ENCODE measurements at places on chromosomes 5 and 9.

- no peak for DNase-seq
Measured at GRCh38 chr9:116389541-116390302, 236.1 kb downstream of the PAPPA start.

GRCh38 chr5:176469296-176469695 is 21.1 kb downstream of the FAF2 start:
- no peak for DNase-seq

DNA sequence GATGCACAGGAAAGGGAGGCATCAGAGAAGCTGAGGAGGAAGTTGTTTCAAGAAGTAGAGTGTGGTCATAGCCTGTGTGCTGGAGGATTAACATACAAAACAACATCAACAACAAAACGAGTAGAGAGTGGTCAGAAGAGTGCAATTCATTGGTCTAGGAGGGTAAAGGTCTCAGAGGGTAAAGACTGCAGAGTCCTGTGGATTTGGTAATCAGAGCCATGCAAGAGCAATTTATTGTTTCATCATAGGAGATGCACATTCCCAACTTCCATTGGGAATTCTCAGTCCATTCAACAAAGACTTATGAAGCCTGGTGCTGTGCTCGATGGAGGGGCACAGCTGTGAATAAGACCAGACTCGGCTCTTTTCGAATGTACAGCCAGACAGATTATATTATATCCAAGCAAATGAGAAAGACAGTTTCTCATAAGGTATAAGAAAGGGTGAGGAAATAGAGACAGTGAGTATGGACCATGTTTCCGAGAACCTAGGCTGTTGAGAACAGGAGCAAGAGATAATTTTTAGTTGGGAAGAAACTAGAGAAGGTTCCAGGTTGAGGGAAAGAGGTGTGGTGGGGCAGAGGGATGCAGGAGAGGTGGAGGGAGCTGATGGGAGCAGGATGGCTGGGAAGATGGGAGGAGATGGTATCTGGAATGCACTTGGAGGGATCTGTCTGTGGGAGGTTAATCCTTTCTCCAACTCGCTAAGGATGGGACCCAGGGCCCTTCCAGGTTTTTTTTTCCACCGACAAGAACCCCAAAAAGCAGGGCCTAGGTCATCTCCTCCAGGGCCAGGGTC is 7.9 kb upstream of the MYORG start:
- no peak for DNase-seq

GRCh38 chr9:130042885-130043653 is at the start of gene FNBP1:
Gene FNBP1, minus strand, starts transcription at chr9:130043189. Its CDS starts 214 bp downstream, at chr9:130042975.
- DNase-seq = peak; percentile 60

DNA sequence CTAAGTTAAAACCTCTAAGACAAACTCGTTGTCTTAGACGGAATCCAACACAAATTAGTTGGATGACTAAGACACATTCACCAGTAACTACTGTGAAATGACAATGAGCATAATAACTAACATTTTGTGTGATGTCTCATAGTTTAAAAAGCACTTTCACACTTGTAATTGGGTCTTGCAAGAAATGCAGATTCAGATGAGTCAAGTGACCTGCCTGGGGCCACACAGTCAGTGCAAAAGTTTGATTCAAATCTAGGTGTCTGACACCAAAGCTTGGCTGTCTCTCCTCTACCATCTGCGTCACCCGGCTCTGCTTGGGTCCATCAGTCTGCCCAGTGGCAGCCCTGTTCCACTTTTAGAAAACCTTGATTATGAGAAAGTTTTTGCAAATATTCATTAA is 143.7 kb downstream of the TTLL11 start:
- DNase-seq = no peak

- DNase-seq = no peak
Measured at GRCh38 chr5:149407323-149408251, 28.5 kb upstream of the IL17B start.

DNA sequence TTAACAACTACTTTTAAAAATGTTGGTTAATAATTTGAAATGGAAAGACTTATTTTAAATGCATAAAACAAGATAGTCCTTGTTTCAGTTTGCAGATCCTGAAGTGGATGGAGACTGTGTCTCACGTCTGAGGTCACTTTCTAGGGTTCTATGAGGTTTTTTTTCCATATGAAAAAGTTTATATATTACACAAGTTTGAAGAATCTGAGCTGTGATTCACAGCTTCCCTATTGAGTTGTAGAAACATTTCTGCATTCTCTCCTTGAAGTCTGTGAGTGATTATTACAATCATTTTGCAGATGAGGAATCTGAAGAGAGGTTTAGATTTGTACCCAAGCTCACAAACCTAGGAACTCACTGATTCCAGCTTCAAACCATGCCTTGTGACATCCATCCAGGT is 442.5 kb upstream of the KLF4 start:
- DNase-seq = no peak

GRCh38 chr5:1090538-1090937 is 21.3 kb downstream of the SLC12A7 start:
- DNase-seq = no peak

DNA sequence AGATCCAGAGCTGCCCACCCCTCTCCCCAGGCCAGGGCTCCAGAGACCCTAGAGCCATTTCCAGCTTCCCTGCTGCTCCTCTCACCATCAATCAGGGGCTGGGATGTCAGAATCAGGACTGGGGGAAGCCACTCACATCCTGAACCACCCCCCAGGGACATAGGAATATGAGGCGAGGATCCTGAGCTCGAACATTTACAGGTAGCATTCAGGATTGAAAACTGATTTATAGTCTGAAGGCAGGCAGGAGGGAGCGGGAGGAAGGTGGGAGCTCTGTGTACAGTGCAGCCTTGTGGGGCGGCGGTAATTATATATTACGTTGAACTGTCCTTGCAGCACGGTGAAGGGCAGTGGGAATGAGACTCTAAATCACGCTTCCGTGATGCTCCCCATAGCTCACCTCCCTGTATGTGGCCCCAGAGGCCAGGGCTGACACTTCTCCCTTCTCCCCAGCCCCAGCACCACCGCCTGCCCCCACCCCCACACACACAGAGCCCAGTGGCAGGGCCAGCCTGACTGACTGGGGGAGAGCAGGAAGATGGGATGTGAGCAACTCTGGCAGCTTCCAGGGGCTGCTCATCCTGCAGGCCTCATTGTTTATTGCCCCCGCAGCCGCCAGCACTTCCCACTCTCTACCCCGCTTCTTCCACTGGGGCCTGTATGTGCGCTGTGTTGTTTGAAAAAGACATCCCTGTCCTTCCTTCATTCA is 76.0 kb upstream of the HSPA9 start:
- DNase-seq = no peak

- DNase-seq = no peak
Measured at GRCh38 chr5:35233121-35233520, 2.8 kb upstream of the PRLR start.

DNA sequence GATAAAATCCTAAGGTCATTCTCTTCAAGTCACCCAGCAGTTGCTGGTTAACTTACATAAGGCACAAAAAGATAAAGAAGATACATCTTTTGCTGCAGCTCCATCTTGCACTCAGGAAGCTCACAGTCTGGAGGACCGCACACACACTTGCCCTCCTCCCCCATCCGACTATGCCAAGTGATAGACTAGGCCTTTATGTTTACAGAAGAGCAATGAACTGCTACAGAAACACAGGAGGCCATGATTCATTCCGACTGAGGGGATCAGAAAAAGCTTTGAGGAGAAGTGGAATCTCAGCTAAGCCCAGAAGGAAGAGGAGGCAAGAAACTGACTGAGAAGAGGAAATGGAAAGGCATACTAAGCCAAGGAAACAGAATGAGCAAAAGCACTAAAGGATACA is 17.4 kb downstream of the NRG2 start:
- no peak for DNase-seq

- no peak for DNase-seq
Measured at GRCh38 chr9:87792831-87793288, 66.9 kb downstream of the CTSL start.

DNA sequence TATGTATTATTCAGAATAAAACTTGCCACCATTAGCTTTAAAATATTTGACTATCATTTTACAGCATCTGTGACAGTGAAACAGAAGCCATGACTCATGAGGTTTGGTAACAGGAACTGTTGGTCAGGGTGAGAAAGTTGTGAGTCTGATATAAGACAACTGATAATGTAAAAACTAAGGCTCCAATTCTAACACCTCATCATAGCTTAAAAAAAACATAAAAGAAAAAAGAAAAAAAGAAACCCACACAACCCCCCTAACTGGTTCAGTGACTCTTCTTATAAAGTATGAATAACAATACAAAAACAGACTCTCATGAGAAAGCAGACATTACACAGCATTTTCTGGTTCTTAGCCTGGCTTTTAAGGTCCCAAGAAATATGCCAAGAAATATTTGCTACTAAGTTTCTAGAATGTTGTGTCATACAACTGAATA is 85.8 kb downstream of the MRPS27 start:
- DNase-seq = no peak

GRCh38 chr9:113495526-113495925 is 32.0 kb downstream of the RGS3 start:
- DNase-seq = no peak

GRCh38 chr5:65263321-65263720 is 218.4 kb downstream of the ADAMTS6 start:
- DNase-seq = no peak

DNA sequence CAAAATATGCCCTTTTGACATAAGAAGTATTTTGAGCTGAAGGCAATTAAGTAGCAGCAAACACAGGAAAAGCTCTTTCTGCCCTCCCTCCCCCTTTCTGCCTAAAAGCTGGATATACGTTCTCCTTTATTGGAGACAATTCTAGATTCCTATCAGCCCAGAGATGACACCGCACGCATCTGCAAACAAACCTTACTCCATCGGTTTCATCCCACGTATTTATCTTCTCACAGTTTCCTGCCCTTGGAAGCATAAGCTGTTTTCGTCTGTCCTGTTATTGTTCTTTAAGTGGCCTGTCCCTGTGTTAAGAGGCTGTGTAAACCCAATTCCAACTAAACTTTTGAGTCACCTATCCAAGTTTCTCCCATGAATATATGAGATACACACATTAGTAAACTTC is 11.8 kb downstream of the TBC1D9B start:
- no peak for DNase-seq

GRCh38 chr5:158701007-158701391 is 398.7 kb downstream of the EBF1 start:
- DNase-seq = no peak

- DNase-seq = no peak
Measured at GRCh38 chr9:3939820-3940219, 360.0 kb downstream of the GLIS3 start.

DNA sequence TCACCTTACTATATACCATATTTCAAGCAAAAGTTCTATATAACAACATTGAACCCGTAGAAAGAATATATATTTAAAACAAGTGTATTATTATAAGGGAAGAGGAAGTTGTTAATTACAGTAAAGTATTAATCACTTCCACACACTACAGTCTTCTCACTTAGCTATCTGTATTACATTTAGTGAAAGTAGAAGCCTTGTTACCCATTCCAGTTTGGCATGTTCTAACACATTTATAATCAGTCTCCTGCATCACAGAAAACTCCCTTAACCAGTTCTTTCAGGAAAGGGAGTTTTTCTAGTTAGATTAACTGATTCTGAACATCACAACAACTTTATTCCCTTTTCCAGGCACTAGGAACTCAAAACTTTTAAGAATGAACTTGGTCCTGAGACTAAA is 6.9 kb downstream of the RAB14 start:
- no peak for DNase-seq

- no peak for DNase-seq
Measured at GRCh38 chr9:28105001-28105400, 531.7 kb upstream of the C9orf72 start.

- DNase-seq = no peak
Measured at GRCh38 chr9:35776018-35776417, 15.4 kb upstream of the NPR2 start.

DNA sequence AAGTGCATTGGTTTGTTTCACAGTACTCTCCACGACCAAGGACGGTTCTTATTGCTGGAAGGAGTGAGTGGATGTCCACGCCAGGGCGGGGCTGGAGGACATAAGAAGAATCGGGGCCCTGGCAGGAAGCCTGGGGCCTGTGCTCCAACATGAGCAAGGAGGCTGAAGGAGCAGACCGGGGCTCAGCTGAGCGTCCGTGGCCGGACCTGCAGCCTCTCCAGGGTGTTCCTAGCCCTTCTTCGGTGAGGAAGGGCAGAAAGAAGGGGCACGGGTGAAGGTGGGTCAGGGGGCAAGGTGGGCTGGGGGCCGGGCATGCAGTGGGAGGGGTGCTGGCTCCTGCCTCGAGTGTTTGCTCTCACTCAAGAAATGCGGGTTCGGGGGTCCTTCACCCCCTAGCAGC is 18.1 kb downstream of the FAM78A start:
- no peak for DNase-seq

- no peak for DNase-seq
Measured at GRCh38 chr5:164498438-164498837, 993.0 kb downstream of the MAT2B start.

DNA sequence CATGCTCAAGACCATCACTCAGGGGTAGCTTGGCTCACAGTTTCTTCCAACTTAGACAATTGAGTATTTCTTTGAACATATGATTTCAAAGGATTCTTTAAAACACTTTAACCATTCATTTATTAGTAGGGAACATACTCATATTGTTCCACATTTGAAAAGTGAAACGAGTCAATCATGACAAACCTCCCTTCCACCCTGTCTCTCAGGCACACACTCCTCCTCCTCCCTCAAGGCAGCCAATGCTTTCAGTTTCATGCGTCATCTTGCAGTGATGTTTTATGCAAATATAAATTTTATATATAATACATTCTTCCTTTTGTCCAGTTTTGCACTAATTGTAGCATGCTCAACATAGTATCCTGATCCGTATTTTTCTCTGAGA is 126.0 kb upstream of the BOD1 start:
- DNase-seq = no peak

- DNase-seq = no peak
Measured at GRCh38 chr5:115708819-115709477, 83.1 kb upstream of the TMED7 start.

DNA sequence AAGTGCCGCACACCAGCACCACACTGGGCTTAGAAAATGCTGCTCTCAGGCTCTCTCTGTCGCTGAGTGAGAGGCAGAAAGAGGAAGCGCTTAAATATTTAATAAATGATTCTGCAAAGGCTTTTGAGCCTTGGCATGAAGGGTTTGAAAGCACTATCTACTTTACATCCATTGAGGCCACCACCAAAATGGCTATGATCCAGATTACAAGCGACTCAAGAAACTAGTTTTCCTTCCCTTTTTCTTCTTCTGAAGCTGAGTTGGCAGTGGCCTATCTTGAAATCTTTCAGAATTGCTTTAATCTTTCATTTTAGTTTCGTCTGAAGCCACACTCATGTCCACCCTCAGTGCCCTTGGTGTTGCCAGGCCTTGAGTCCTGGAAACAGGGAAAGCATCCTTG is 59.5 kb downstream of the EBF1 start:
- DNase-seq = no peak

GRCh38 chr9:132032238-132032950 is 47.3 kb downstream of the MED27 start:
- no peak for DNase-seq

DNA sequence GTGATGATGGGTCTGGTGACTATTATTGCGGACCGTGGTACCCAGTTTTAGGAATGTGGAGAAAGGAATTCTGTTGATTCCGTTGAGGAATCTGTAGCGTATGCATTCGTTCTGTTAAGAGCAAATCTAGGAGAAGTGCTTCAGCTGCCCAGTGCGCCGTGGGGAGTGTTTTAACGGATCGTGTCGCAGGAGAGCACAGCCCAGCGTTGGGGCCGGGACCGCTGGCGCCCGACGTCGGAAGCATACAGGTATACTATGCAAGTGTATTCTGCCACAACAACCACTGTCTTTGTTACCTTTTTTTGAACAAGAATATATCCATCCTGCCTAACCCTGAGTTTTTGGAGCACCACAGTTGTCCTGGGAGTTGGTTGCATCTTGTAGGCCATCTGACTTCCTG is 42.7 kb downstream of the TENT4A start:
- DNase-seq = no peak
